ENCODE measurements at places on chromosomes 12 and 14.

DNA sequence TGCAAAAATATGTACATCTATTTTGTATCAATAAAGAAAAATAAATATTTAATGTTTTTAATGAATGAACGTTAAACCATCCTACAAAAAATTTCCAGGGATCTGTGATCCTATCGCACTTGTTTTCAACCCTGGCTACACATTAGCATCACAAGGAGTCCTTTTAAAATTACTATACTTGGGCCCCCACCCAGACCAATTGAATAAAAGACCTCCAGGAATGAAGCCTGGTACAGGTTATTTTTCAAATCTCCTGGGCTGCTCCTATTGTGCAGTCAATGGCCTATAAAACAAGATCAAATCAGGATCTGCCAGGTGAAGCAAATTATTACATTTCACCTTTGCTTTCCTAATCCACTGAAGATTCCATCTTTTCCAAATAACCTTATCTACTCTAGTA lies 33.4 kb upstream of the GXYLT1 start:
- DNase-seq, result no peak

GRCh38 chr12:88362439-88362838 lies 217.8 kb downstream of the KITLG start:
- no peak for DNase-seq

DNA sequence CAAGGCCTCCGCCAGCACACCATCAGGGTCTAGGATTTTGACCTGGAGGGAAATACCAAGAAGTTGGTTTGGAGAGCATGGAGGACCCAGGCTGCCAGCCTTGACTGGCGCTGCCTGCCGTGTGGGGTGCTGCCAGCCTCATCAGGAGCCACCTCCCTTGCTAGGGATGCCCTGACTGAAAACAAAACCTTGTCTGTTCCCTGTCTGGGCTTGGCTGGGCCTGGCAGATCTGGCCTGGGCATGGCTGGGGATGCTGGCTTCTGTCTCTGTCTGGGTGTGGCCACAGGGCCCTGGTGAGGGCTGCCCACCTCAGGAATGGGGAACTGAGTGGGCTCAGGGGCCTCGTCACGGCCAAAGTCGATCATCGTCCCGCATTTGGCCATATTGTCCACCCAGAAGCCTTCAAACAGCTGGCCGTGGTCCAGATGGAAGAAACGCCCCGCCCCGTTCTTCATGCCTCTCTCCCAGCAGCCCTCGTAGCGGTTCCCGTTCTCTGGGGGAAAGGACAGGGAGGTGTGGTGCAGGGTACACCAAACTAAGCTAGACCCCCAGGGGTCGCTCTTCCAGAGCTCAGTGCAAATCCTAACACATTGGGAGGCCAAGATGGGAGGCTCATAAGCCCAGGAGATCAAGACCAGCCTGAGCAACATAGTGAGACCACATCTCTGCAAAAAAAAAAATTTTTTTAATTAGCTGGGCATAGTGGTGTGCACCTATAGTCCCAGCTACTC lies 16.5 kb downstream of the MORN3 start:
- DNase-seq, result peak; percentile 33

- DNase-seq, result peak; percentile 61
These were observed 396.7 kb upstream of the OR4E1 start for GRCh38 chr14:22070119-22070982.

- no peak for DNase-seq
These were observed 12.4 kb upstream of the C12orf75 start for GRCh38 chr12:105317942-105318621.

- peak; percentile 23 for DNase-seq
These were observed 7.8 kb downstream of the ADIPOR2 start for GRCh38 chr12:1698720-1699119.

GRCh38 chr12:59723520-59723919 lies 127.7 kb downstream of the SLC16A7 start:
- no peak for DNase-seq

DNA sequence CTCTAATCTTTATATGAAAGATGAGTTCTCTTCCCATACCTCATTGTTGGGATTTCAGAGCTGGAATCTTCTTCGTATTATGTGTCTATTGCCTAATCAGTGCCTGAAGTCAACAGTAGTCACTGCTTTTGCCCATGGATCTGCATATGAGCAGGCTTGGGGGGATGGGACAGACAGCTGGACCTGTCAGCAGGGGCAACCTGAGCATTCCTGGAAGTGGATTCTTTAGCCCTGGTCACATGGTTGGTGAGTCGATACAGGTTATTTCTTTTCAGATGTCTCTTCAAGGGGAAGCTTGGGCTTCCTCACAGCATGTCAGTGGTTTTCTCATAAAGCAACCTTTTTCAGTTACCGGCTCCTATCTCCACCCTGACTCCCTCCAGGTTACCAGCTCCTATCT lies 97.3 kb upstream of the RBM19 start:
- DNase-seq, result peak; percentile 13

- DNase-seq, result no peak
These were observed 25.9 kb upstream of the HIGD1C start for GRCh38 chr12:50926415-50926814.

GRCh38 chr14:93970585-93970964 lies 5.8 kb downstream of the ASB2 start:
- no peak for DNase-seq

- peak; percentile 53 for DNase-seq
These were observed 1.1 kb downstream of the TPI1 start for GRCh38 chr12:6868211-6869048.

GRCh38 chr12:110005319-110005973 lies 6.2 kb downstream of the ANKRD13A start:
- DNase-seq, result no peak

DNA sequence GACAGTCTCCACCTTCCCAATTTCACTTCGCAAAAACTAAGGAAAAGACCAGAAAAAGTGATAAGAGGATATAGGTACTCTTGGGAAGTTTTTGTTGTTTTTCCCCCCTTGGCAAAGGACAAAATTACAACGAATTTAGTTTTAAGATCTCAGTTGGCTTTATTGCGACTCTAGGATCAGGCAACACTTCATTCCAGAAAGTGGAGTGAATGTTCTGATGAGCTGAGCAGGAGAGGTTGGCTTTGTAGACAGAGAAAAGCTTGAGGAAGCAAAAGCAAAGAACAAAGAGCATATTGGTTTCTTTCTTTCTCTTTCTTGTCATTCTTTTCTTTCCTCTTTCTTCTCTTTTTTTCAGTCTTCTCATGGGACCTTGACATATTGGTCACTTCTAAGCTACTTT lies 640 bp upstream of the ZFYVE1 start:
- DNase-seq, result no peak

- DNase-seq, result peak; percentile 92
These were observed 53.5 kb downstream of the PHLDA1 start for GRCh38 chr12:75977952-75978671.

GRCh38 chr12:110913119-110914056 lies 7.0 kb downstream of the MYL2 start:
- DNase-seq, result no peak

DNA sequence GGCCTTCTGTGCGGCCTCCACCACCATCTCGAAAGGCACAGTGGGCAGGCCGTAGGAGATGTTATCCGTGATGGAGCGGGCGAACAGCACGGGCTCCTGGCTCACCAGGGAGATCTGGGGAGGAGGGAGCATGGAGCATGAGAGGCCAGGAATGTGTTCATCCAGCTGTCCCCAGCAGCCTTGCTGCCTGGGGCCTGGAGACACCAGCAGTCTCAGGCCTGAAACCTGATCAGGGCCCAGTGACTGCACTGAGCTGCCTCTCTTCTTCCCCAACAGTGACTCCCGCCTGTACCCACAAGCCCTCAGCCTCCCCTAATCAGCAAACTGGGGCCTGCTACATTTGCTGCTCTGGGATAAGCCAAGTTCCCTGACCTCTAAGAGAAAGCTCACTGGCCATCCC lies 30.9 kb downstream of the ABCB9 start:
- DNase-seq, result no peak

DNA sequence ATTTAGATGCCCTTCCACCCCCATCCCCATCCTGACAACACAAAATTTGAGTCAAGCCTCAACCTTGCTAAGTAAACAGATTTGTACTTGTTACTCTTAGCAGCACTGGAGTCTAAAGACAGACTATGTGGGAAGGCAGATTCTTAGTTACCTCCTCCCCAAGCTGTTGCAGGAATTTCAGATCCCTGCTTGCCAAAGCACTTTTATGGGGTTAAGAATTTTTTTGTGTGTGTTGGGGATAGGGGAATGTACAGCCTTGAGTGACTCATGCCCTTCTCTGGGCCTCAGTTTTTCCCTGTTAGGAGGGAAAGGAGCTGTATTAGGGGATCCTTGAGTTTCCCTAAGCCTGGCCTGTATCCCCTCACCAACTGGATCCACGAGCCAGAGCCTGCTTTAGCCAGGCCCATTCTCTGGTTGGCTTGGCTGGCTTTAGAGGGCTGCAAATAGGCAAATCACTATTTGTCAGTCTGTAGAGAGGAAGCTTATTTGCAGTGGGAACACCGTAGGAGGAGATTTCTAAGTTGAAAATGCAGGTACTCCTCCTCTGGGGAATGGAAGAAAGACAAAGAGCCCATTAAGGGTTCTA lies 27.7 kb upstream of the RNU6-8 start:
- no peak for DNase-seq
